Nephron progenitor cell (in vitro differentiated cells): ENCODE measurements at places on chromosomes 6 and 20.

DNA sequence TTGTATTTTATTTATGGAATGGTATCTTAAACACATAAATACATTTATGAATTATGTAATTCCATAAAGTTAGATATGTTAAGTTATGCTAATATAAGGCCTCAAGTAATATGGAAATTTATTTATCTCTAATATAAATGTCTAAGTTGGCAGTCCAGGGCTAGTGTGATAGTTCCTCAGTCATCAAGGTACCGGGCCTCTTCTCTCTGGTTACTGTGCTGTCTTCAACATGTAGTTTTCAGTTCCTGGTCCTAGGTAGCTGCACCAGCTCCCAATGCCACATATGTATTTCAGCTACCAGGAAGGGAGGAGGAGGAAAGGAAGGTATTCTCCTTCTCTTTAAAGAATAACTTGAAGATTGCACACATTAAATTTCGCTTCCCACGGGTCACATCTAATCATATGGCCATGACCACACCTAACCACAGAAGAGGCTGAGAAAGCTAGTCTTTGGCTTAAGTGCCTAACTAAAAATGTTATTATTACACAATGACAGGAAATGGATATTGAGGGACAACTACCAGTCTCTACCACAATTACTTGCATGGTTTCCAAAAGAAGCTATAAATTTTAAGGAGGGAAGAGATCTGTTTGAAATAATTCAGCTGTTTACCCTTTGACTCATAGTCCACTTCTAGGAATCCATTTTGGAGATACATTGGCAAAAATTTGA lies 68.6 kb downstream of the BCKDHB start:
- no peak for DNase-seq

GRCh38 chr6:42984924-42985475 lies 630 bp downstream of the PPP2R5D start:
- DNase-seq: peak; percentile 34

DNA sequence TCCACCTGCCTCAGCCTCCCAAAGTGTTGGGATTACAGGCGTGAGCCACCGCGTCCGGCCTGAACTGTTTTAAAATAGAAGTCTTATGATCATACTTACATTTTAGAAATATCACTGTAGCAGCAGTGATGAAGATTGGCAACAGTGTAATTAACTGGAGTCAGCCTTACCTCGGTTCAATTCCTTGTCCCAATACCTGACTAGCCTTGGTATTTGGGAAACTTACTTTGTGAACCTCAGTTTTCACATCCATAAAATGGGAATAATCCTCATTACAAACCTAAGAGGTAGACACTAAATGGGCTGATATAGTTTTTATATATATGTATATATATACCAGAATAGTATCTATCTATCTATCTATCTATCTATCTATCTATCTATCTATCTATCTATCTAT lies 19.3 kb downstream of the PHF20 start:
- no peak for DNase-seq

DNA sequence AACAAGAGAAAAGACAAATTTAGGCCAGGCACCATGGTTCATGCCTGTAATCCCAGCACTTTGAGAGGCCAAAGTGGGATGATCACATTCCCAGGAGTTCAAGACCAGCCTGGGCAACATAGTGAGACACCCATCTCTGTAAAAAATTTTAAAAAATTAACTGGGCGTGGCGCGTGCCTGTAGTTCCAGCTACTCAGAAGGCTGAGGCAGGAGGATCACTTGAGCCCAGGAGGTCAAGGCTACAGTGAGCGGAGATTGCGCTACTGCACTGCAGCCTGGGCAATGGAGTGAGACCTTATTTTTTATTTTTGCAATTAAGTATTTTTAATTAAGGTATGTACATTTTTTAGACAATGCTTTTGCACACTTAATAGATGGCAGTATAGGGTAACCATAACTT lies 3.3 kb downstream of the MTHFD1L start:
- no peak for DNase-seq

DNA sequence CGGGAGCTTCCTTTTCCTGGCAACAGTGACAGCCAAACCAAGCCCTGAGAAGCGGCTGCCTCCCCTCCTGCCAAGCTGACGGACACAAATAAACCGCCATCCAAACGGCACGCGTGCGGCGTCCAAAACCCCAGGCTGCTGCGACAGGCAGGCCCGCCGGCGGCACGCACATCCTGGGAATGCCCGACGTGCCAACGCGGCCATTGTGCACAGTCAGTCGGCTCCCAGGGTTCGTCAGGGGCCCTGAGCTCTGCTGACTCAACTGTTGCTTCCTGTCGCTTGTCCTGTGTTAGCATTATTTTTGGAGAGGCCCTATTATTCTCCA lies 6.8 kb downstream of the JAG1 start:
- DNase-seq: no peak
